Adipocyte (in vitro differentiated cells): ENCODE measurements at places on chromosomes 5 and 9.
A peak's percentile ranks its signal among the peaks of the same experiment; 100 is the strongest.

DNA sequence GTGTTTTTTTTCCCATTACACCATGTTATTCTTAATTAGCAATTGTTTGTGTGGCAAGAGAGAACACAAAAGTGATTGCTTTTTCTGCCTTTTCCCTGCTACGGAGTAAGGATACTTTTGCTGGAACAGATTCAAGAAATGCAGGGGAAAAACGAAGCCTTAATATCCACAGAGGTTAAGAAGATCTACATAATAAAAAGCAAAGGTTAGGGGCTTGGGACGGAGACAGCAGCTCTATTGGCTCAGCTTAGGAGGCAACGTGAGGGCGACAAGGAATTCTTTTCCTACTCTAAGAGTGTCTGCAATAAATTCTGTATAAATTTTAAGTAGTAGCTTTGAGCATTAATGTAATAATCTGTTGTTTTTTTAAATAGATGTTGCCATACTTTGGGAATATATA is 693.3 kb downstream of the DTWD2 start:
- DNase-seq: no peak

GRCh38 chr9:123725389-123725788 is 204.5 kb downstream of the DENND1A start:
- DNase-seq: peak; percentile 19

DNA sequence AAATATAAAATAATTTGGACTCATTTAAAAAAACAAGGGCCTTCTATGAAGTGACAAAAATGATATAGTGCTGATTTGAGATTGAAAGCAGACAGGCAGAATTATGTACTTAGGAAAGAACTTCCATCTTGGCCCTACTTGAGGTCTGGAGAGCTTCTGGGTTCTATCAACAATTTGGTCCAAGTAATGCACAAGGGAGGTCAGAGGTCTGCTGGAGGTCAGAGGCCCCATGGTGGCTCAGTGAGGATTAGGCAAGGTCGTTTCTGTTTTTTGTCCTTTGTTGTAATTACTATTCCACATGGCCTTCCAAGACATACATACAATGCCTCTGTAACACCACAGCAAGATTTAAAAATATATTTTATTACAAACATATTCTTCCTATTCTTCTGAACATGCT is 37.2 kb downstream of the NUDT12 start:
- peak; percentile 70 for DNase-seq

- DNase-seq: peak; percentile 82
Observed at GRCh38 chr9:124810663-124811355, 33.9 kb downstream of the OLFML2A start.

GRCh38 chr5:129541648-129542251 is 81.7 kb downstream of the ADAMTS19 start:
- peak; percentile 46 for DNase-seq

- DNase-seq: peak; percentile 70
Observed at GRCh38 chr5:133569347-133569746, 43.0 kb downstream of the FSTL4 start.

DNA sequence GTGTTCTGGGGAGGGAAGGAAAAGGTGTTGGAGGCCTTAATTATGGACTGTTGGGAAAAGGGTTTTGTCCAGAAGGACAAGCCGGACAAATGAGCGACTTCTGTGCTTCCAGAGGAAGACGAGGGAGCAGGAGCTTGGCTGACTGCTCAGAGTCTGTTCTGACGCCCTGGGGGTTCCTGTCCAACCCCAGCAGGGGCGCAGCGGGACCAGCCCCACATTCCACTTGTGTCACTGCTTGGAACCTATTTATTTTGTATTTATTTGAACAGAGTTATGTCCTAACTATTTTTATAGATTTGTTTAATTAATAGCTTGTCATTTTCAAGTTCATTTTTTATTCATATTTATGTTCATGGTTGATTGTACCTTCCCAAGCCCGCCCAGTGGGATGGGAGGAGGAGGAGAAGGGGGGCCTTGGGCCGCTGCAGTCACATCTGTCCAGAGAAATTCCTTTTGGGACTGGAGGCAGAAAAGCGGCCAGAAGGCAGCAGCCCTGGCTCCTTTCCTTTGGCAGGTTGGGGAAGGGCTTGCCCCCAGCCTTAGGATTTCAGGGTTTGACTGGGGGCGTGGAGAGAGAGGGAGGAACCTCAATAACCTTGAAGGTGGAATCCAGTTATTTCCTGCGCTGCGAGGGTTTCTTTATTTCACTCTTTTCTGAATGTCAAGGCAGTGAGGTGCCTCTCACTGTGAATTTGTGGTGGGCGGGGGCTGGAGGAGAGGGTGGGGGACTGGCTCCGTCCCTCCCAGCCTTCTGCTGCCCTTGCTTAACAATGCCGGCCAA is 19.1 kb downstream of the PTGES2 start:
- DNase-seq: no peak

GRCh38 chr5:143600396-143601075 is 197.1 kb upstream of the NR3C1 start:
- peak; percentile 78 for DNase-seq

DNA sequence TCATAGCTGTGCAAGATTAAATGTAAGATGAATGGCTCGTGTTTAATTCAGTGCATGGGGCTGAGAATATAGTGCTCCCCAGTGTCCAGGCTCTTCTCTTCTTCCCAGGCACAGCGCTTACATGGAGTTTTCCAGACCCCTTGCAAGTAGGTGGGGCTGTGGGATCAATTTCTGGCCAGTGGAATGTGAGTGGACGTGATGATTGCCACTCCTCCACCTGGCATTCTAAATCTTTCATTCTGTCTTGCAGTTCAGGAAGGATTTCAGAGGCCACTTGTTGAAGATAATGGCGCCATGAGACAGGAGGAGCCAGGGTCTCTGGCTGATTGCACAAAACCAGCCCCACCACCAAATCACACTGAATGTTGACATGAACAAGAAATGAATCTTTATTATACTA is 7.2 kb upstream of the PIP5K1B start:
- no peak for DNase-seq

DNA sequence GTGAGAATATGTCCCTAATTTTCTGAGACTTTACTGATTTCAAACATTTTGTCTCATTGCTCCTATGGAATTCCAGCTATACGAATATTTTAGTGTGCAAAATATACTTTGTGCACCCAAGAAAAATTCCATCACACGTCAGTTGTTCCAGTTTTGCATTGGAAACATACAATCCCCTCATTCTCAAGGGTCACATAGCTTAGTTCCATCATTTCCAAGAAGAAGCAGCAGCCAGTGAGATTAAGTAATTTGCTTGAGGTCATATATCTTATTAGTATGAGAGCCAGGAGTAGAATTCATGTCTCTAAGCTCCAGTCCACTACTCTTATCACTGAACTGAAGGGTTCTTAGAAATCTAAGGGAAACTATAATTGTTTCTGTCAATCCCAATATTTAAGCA is 746.7 kb upstream of the C9orf72 start:
- DNase-seq: no peak

DNA sequence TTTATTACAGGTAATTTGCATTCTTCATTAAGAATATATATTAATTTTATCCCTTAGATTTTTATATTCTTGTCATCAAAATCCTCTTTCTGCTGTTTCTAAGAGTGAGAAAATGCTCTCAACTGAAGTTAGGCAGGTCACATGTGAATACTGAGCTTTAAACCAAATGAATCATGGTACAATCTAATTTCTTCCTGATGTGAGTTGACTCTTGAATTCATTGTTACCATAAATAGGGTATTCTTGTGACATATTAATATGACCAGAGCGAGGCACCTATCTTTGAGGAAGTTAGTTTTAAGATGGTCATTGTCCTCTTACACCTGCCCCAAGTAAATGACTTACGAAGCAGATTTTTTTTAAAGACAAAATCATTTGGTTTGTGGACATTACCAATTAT is 17.4 kb downstream of the C9orf85 start:
- peak; percentile 55 for DNase-seq

GRCh38 chr9:114775981-114776380 is 29.9 kb downstream of the TNFSF15 start:
- no peak for DNase-seq

DNA sequence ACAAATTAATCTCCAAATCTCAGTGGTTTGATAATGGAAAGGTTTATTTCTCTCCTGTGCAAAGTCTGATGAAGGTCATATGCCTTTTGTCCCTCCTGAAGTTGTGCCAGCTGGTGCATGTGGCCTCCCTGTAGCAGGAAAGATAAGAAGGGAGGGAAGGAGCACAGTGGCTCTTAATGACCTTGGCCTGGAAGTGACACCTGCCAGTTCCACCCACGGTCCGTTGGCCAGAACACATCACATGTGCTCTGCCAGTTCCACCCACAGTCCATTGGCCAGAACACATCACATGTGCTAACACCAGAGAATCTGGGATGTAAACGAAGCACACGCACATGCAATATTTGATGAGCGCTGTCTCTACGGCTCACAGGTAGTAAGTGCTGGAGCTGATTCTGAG is 130.9 kb downstream of the DOCK2 start:
- DNase-seq: no peak

- peak; percentile 45 for DNase-seq
Observed at GRCh38 chr9:129026442-129027223, 1.5 kb downstream of the SH3GLB2 start.

- no peak for DNase-seq
Observed at GRCh38 chr5:86974955-86975354, 292.7 kb upstream of the RASA1 start.
